ENCODE measurements at places on chromosomes 11 and 22.

GRCh38 chr11:119933584-119933983 is 204.3 kb downstream of the TRIM29 start:
- DNase-seq: no peak

- DNase-seq: no peak
Measured at GRCh38 chr11:128581561-128582272, 5.6 kb downstream of the ETS1 start.

DNA sequence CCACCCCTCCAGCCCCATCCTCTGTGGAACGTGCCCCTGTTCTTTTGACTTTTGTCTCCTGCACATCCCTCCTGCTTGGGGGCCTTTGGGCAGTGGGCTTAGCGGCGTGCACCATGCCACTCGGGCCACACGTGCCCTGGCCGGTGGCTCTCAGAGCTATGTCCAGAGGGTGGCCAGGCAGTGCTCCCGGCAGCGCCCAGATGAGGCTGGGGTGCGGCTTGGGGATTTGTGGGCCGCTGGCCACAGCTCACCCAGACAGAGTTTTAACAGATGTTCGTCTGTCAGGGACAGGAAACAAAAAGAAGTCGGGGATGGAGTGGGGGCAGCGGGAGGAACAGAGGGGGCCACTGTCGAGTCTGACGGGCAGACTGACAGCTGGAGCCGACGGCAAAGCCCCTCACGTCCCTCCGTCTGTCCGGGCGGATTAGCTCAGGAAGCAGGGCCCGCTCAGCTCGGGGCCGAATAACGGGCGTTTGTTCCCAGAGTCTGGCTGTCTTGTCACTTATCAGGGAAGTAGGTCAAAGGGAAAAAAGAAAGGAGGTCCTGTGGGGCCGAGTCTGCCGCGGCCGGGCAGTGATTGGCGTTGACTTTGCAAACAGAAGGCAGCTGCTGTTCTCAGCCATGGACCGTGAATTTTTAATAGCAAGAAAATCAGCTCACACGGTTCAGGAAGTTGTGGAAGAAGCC is 61.6 kb downstream of the LRP5 start:
- DNase-seq: no peak

DNA sequence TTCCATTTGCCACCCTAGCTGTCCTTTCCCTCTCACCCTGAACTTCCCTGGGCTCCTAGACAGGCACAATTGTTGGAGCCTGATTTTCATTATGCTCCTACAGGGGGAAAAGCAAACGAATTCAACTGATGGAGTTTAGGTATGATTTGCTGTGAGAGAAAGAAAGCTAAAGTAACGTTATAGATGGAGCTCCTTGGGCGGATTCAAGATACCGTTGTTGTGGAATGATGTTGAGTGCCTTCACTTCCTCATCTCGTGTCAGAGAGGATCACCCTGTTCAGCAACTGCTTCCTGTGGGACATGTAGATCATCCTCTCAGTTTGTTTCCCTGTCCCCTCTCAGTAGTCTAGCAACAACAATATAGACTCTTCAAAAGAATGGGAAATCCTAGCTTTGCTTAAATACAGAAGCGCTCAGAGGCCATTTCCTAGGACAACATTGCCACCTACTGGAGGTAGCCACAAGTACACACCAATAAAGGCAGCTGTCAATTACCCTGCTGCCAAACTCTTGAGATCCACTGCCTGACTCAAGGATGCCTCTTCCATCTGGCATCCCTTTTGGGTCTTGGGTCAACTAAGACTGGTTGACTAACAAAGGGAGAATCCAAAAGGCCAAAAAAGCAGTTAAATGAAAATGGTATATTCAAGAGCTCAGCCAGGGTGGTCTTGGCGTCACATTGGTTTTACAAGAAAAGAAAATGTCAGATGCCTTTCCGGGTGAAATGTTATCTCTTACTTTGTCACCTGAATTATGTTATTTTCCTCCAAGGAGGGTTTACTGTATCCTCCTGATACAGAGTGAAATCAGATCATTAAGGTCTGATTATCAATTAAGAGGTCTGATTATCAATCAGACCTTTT is 13.5 kb upstream of the DTX4 start:
- no peak for DNase-seq

DNA sequence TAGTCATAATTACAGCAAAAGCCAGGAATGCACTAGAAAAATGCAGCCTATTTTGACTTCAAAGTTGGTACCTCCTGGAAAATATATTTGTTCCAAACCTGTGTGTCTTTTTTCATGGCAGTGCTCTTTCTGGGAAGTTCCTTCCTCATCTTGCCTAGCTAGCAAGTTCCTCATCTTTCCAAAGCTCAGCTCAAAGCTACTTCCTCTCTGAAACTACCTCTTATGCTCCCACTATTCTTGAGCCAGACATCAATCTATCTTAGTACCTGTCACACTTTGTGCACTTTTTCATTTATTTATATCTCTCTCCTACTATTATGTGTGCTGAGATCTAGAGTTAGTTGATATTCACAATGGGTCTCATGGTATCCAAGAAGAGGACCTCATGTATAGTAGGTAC is 191.6 kb upstream of the CCDC90B start:
- DNase-seq: no peak

DNA sequence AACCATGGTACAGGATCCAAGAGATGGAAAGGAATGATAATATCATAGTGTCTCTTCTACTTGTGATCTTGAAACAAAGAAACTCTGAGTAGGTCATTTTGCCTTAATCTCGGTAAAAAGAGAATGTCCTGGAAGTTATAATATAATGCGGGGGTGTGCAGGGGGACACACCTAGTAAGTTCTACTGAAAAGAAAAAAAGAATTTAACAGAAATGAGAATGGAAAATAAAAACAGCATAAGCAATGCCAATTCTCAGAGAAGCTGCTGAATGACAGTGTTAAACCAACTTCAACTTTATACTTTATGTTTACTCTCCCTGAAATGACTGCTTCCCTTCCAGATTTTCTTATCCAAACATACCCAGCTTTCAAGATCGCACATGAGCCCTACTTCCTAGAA is 2.0 kb downstream of the HPS5 start:
- no peak for DNase-seq

GRCh38 chr22:46068181-46068592 is 82.1 kb upstream of the PPARA start:
- DNase-seq: no peak

GRCh38 chr11:64409707-64410403 is 50.9 kb downstream of the RPS6KA4 start:
- no peak for DNase-seq

DNA sequence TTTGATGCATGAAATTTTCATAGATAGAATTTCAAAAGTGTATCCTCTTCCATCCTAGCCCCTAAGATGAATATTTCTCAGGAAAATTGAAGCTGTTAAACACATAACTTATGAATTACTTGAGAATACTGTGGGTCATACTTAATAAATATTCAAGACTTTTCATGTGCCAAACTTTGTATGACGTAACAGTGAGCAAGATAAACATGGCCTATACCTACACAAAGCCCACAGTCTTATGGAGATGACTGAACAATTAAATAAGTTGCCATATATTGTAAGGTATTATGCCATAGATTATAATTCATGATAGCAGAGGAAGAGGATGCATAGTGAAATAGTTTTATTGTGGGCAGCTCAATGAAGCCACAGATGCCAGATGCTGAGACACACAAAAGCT is 620.7 kb upstream of the ANO5 start:
- no peak for DNase-seq

- DNase-seq: peak; percentile 83
Measured at GRCh38 chr11:116073854-116074837, 569.9 kb upstream of the CADM1 start.

- peak; percentile 81 for DNase-seq
Measured at GRCh38 chr22:19431649-19432132, at the start of gene HIRA. TSS of gene HIRA (minus strand) at chr22:19431733. CDS start at chr22:19431476, 257 bp downstream.

GRCh38 chr11:108803776-108804175 is 138.9 kb downstream of the DDX10 start:
- DNase-seq: no peak

DNA sequence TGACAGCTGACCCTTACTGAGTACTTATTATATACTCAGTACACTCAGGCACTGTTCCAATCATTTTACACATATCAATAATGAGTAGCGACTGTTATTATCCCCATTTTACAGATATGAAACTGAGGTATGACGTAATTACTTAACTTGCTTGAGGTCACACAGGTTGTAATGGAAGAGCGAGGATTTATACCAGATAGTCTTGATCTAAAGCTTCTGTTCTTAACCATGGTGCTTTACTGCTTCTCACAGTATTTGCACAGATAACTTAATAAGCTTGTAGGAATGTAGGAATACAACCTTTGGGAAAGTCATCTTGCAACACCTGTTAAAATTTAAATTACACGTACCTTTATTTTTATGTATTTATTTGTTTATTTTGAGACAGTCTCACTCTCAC is 31.7 kb upstream of the TMEM135 start:
- DNase-seq: no peak

GRCh38 chr22:40015358-40015976 is 20.7 kb downstream of the FAM83F start:
- DNase-seq: no peak

DNA sequence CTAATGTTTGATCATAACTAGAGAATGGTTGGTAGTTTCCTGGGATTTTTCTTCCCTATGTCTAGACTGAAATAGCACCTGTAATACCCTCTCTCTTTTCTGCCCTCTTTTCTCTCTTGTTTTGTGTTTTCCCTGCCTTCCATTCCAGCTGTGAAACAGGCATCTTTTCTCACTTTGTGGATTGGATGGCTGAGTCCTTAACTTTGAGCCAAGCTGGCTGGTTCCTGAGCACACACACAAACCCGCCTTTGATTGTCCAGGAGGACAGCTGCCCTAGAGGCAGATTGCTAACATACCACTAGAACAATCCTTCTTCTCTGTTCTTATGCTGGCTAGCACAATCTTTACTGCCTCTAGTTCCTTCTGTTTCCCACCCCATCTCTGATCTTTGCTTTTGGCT is 17.7 kb downstream of the CTNND1 start:
- DNase-seq: peak; percentile 22

DNA sequence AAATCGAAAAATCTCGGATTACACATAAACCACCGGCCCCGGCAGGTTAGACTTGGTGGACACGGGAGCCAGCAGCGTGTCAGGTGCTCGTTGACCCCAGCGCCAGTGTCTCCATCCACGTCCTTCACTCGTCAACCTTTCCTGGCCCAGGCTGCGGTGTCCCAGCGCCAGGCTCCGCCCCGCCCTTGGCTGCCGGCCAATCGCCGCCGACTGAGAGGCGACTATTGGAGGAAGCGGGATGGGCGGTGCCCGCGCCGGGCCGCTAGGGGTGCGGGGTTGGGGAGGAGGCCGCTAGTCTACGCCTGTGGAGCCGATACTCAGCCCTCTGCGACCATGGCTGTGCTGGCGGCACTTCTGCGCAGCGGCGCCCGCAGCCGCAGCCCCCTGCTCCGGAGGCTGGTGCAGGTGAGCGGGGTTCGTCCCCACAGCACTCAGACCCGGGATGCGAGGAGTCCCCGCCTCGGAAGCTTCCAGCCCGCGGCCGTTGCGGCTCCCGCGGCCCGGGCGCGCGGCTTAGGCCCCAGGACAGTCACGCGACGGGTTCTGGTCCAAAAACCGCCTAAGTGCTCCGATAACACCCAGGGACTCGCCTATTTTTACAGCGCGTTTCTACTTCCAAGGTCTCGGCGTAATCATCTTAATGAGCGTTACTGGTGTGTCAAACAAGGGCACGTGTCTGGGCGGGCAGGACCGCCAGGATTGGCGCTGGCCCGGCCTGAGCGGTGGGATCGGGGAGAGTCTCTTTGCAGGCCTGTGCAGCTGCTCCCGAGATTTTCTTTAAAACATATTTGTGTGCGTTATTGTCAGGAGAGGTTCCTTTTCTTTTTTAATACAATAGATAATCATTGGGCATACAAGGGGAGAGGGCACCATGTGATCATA is at the start of gene ACAT1:
Gene ACAT1 (plus strand): TSS at position 294 of the 882 bp plus-strand sequence. CDS start 40 bp downstream, at position 334.
- DNase-seq: peak; percentile 94

DNA sequence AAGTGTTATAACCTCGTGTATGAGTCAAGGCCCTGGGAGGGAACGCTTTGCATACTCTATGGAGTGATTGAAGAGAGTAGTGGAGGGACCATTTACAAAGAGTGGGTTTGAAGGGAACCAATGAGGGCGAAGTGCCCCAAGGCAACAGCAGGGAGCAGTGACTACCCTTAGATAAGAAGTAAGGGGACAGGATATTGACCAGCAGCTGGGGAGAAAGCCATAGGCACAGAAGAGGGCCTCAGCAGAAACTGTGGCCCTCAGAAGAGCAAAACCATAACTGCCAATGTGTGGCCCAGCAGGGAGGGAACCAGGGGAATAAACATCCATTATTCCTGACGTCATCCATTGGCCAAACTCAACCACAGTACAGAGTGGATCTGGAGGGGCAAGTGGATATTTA is 24.7 kb downstream of the PARVA start:
- no peak for DNase-seq

- no peak for DNase-seq
Measured at GRCh38 chr11:30595934-30596333, 9.8 kb upstream of the MPPED2 start.

DNA sequence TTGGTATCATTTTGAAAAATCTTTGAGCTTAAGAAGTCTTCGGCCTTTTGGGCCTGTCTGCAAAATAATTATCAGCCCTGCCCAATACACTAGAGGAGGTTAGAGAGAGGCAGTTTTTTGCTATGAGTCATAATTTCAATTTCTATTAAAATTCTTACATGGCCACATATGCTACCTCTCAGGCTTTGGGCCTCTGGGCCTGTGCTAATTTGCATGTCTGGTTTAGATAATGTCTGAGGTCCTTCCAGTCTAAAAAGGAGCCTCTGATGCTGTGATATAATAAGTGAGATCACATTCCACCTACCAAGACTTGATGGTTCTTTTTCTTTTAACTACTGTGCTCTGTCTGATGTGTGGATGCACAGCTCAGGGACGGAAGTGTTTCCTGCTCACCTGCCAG is 70.8 kb downstream of the KCNJ1 start:
- no peak for DNase-seq

- no peak for DNase-seq
Measured at GRCh38 chr22:20052309-20053259, 27.5 kb upstream of the DGCR8 start.

GRCh38 chr22:27780161-27780575 is 21.4 kb downstream of the MN1 start:
- DNase-seq: no peak

- DNase-seq: no peak
Measured at GRCh38 chr22:38286915-38287669, 14.3 kb upstream of the TMEM184B start.

DNA sequence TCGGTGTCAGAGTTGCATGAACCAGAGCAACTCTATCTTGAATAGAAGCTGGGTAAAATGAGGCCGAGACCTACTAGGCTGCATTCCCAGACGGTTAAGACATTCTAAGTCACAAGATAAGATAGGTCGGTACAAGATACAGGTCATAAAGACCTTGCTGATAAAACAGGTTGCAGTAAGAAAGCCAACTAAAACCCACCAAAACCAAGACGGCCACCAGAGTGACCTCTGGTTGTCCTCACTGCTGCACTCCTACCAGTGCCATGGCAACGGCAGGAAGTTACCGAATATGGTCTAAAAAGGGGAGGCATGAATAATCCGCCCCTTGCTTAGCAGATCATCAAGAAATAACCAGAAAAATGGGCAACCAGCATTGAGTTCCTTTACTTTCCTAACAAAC is 2.4 kb upstream of the KAT5 start:
- no peak for DNase-seq
